Umbilical cord (tissue), 2 donors: ENCODE measurements at places on chromosomes 5 and 9. TPM values are rescaled to one million over a fixed set of nuclear protein-coding genes. Genes with fewer than 3 reads are reported as not detected.
A peak's percentile ranks its signal among the peaks of the same experiment; 100 is the strongest.

ACTBL2 gene
- 3.1 TPM for total RNA-seq

RASGRF2 gene
- total RNA-seq, result 2.9 TPM

DOCK2 gene
- 72.5 TPM for total RNA-seq

GAS1 gene
- total RNA-seq, result 436 TPM

- DNase-seq, result no peak
Observed at GRCh38 chr9:26919698-26920097, 27.1 kb upstream of the CAAP1 start.

DNA sequence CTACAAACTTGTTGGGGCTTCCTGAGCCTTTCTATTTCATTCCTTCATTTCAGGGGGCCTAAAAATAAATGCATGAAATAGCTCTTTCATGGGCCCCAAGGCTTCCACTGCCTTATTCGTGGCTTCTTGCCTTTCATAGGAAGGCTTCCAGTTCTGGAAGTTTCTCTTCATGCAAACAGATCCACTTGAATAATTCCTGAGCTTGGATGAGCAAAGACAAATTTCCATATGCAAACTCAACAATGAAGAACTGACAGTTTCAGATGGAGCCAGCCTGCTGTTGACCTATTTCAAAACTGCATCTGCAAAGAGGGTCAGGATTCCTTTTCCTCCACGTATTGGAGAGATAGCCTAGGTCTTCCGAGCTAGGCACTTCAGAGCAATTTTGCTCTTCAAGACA is 142.1 kb downstream of the MLLT3 start:
- DNase-seq, result no peak

DNA sequence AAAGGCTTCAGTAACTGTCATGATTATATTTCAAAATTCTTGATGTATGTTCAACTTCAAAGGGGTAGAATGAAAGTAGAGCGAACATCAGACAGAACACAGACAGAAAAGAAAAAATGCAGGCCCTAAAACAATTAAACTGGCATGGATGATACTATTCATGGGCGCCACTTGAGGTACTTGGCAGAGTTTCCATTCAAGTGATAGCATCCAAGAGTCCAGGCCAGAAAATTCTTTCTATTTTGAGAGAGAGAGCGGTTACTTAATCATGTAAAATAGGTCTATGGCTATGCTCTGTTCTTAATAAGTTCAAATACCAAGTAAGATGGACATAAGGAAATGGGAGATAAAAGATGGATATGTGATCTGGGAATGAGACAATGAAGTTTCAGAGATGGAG is 21.4 kb upstream of the PRR16 start:
- no peak for DNase-seq

DNA sequence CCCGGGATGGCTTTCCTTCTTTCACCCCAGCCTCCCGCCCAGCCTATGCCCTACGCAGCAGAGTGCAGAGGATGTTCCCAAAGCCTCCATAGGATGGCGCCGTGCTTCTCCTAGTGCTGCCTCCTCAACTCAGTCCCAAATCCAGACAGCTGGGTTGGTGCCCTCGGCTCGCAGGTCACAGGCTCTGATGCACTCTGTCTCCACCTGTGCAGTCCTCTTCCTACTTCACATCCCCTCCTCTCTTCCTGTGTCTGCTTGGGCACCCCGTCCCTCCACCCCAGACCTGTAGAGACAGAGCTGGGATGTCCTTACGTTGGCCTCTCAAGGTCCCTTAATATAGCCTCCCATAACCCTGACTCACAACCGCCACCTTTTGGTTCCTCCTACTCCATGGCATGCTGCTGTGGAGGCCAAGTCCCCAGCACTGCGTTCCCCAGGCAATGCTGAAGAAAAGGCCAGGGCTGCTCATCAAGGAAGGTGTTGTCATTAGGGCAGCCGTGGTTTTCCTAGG is 314.4 kb downstream of the GADD45G start:
- peak; percentile 47 for DNase-seq

- no peak for DNase-seq
Observed at GRCh38 chr9:14256588-14256987, 57.4 kb downstream of the NFIB start.

- no peak for DNase-seq
Observed at GRCh38 chr9:65403721-65404120, 118.7 kb upstream of the FOXD4L5 start.

DNA sequence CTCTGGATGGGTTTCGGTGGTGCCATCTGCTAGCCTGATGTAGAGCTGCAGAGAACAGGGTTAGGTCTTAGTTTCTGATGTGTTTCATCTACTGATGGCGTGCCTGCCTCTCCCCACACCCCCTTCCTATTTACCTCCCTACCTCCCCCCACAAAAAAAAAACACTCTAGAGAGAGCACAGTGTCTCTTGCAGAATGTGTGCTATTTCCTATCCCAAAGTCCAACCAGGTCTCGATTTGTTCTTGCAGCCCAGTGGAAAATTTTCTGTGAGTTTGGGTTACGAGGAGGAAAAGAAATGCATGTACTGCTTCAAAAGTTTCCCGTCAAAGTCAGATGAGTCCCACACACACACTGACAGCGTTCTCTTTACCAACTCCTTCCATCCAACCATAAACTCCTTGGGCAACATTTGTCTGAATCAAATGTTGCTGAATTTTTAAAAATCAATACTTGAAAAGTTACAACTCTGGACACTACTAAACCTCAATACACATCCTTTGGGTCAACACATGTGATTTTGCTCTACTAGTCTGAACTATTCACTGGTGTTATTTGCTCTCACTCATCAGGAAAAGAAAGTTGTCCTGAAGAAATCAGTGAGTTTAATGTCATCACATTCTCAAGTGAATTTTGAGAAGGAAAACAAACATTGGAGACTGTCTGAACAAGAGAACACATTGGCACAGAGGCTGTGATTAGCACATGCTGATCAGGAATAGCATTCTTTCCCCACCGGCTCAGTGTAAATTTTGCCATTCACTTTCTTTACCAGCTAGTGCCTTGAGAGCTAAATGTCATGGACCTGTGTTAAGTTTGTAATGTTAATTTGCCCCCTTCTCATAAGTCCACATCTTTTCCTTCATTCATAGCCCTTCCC is 84.1 kb downstream of the MAMDC2 start:
- DNase-seq, result no peak

DNA sequence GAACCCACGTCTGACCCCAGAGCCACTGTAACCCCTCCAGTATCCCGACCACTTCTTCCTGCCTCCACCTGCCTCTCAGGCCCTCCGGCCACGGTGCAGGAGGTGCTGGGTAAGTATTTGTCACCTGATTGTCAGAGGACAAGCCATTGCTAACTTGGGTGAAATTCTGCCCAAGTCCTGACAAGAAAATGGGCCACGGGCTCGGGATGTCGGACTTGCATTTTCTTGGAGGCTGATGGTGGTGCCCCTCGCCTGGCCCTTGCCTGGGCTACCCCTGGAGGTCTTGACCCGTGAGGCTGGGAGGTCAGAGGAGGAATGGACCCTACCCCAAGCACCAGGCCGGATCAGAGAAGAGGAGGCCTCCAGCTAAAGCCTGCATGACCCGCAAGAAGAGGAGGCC is 149.7 kb upstream of the COL5A1 start:
- no peak for DNase-seq

DNA sequence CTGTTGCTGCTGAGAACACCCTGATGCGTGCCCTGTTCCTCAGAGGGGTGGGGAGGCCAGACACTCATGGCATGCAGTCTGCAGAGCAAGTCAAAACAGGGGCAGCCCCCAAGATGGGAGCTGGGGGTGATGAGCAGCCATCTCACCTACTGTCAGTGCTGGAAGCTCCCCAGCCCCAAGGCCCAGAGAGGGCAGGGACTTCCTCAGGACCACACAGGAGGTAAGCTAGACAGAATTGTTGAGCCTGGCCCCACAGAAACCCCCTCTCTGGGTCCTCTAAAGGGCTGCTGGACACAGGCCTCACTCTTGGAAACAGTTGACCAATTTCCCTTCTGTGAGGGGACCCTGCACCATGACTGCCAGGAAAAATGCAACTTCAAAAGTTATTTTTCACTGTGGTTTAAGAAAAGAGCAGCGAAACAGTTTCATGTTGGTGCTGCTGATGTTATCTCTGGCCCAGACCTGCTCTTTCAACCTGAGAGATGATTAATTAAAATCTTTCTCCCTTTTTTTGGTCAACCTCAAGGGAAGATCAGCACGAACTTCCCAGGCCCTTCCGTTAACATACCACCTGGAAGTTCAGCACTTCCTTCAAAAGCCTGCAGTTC is 9.6 kb downstream of the CSF2 start:
- DNase-seq, result no peak

DNA sequence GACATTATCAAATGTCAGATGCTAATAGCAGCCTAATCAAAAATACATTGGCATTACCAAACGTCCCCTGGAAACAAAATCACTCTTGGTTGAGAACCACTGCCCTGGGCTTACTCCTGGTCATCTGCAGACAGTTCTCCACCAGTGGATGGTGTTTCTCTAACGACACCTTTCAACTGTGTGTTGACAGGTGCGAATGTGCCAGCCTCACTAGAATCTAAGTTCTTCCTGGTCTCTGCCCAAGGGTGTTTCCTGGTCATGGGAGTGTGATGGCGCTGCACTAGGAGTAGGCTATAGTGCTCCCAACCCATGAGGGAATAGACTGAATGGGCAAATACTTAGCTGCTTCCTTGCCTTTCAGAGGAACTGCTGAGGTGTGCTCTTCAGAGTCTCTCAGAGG is 105.9 kb downstream of the MRPS27 start:
- DNase-seq, result no peak

- DNase-seq, result no peak
Observed at GRCh38 chr5:38045446-38045845, 205.6 kb upstream of the GDNF start.

DNA sequence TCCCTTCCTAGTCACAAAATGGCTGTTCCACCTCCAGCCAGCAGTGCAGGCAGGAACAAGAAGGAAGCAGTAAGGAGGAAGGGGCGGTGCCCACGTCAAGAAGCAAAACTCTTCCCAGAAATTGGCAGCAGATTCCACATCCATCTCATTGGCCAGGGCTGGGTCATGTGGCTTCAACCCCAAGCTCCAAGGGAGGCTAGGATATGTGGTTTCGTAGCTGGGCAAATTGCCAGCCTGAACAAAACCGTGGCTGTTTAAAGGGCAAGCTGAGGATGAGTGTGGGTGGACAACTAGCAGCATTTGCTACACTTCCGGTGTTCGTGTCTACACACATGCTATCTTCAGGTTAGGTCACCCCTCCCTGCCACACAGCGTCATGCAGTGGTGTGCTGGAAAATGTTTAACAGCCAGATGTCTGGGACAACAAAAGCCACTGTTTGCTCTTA is 92.1 kb upstream of the MAP1B start:
- peak; percentile 80 for DNase-seq
